ENCODE measurements at places on chromosomes 1 and 21. TPM values are rescaled to one million over a fixed set of nuclear protein-coding genes. Genes with fewer than 3 reads are reported as not detected.

Gene AMY1B
- not detected for total RNA-seq

Gene LRRC8B
- total RNA-seq: 14.9 TPM

Gene PDE9A
- total RNA-seq: 14.8 TPM

Gene C1orf141
- total RNA-seq: not detected

Gene KIAA0040
- 33.0 TPM for total RNA-seq

Gene ZNF691
- total RNA-seq: 13.0 TPM

Gene TGFBR3
- 30.5 TPM for total RNA-seq

Gene PLK3
- total RNA-seq: 134 TPM

Gene FAM72D
- not detected for total RNA-seq

Gene HCN3
- total RNA-seq: 4.1 TPM
